ENCODE measurements at places on chromosomes 11 and 22. TPM values are rescaled to one million over a fixed set of nuclear protein-coding genes. Genes with fewer than 3 reads are reported as not detected.

RASSF10 gene
- 0.09 TPM for total RNA-seq

SYT12 gene
- total RNA-seq = not detected

OR5B21 gene
- total RNA-seq = 0.35 TPM

PGA5 gene
- total RNA-seq = not detected

HEPHL1 gene
- total RNA-seq = not detected

KIRREL3 gene
- not detected for total RNA-seq

OR6T1 gene
- total RNA-seq = not detected

MPEG1 gene
- total RNA-seq = 0.05 TPM

RAB36 gene
- 0.19 TPM for total RNA-seq

MMP8 gene
- not detected for total RNA-seq

CARD16 gene
- total RNA-seq = 8.0 TPM

HTR3A gene
- total RNA-seq = not detected

ASCL2 gene
- total RNA-seq = 1.7 TPM

PGAP2 gene
- total RNA-seq = 45.9 TPM

GGTLC3 gene
- total RNA-seq = not detected

INPP5J gene
- 0.37 TPM for total RNA-seq

MS4A3 gene
- not detected for total RNA-seq

GAL3ST1 gene
- 1.1 TPM for total RNA-seq

ZBED4 gene
- 23.6 TPM for total RNA-seq

PATE1 gene
- not detected for total RNA-seq

TKFC gene
- 71.0 TPM for total RNA-seq

KRTAP5-11 gene
- not detected for total RNA-seq

PATE2 gene
- not detected for total RNA-seq

MEI1 gene
- 73.0 TPM for total RNA-seq

CTSF gene
- total RNA-seq = 6.3 TPM

CLDN5 gene
- total RNA-seq = 0.30 TPM

BTBD18 gene
- total RNA-seq = not detected

ADAMTS8 gene
- total RNA-seq = not detected

TSPAN32 gene
- total RNA-seq = 8.6 TPM

LRP4 gene
- total RNA-seq = not detected

CD3D gene
- total RNA-seq = 245 TPM

RAB39A gene
- 0.39 TPM for total RNA-seq

COMMD9 gene
- 26.7 TPM for total RNA-seq

CEP126 gene
- total RNA-seq = 2.0 TPM

PRCP gene
- total RNA-seq = 35.9 TPM

FAM83F gene
- 0.89 TPM for total RNA-seq

PDE3B gene
- total RNA-seq = 92.1 TPM

GALNT18 gene
- 2.4 TPM for total RNA-seq

ASPHD2 gene
- total RNA-seq = 18.1 TPM

PDGFD gene
- total RNA-seq = not detected

OR2AG2 gene
- 0.19 TPM for total RNA-seq

CSNK2A3 gene
- 0.29 TPM for total RNA-seq
